NCI-H460 (cell line): ENCODE measurements at places on chromosomes 6 and 20.

DNA sequence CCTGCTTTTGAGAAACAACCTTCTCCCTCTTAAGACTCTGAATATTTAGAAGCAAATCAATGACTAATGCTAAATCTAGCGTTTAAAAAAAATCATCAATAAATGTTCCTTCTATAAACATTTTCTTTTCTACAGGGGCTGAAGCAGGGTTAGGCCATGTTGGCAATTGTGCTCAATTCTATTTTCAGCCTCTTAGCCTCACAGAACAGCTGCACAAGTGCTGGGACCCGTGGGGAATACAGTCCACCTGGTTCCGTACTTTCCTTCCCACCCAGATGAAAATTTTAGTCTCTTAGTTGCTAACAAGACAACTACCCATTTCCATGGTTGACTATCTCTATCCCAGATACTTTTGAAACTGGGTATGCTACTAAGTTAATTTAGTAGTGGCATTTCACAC lies 138.6 kb downstream of the RPS12 start:
- DNase-seq, result no peak

GRCh38 chr20:16352751-16353416 lies 220.4 kb downstream of the KIF16B start:
- no peak for DNase-seq

- DNase-seq, result no peak
Measured at GRCh38 chr6:153525998-153526397, 394.9 kb upstream of the RGS17 start.

- DNase-seq, result no peak
Measured at GRCh38 chr6:63188828-63189227, 22.4 kb upstream of the FKBP1C start.

GRCh38 chr20:37657924-37658804 lies 35.7 kb upstream of the CTNNBL1 start:
- DNase-seq, result no peak

GRCh38 chr6:18211338-18211737 lies 53.0 kb downstream of the DEK start:
- no peak for DNase-seq

DNA sequence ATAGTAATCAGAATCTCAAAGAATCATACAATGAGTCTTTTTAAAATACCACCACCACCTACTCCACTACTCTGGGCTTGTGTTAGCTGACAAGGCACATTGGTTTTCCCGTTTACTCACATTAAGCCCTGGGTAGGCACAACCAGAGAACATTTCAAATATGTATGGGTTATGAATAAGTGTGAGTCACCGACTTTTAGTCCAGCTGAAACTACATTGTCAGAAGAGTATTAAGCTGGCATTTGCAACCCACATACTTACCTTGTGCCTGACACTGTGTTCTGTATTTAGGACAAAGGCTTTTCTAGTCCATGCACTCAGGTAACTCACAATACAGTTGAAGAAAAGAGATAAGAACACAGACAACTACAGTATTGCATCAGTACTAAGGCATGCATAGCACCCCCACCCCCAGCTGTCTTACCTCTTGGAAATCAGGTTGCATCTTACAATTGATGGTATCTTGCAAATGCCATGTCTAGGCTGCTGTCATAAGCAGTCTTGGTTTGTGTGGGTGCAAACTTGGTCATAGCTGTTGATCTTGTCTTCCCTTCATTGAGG lies 40.3 kb upstream of the AHI1 start:
- DNase-seq, result peak; percentile 46

- DNase-seq, result no peak
Measured at GRCh38 chr6:156809034-156809433, 31.9 kb downstream of the ARID1B start.

- no peak for DNase-seq
Measured at GRCh38 chr20:46057856-46058598, 29.0 kb downstream of the SLC12A5 start.

- no peak for DNase-seq
Measured at GRCh38 chr20:47775841-47776240, 9.4 kb downstream of the SULF2 start.

GRCh38 chr6:11770546-11771466 lies 7.8 kb downstream of the ADTRP start:
- peak; percentile 82 for DNase-seq

- DNase-seq, result no peak
Measured at GRCh38 chr6:104459543-104459942, 400.2 kb downstream of the HACE1 start.

GRCh38 chr6:17470202-17470937 lies 77.0 kb downstream of the CAP2 start:
- no peak for DNase-seq

DNA sequence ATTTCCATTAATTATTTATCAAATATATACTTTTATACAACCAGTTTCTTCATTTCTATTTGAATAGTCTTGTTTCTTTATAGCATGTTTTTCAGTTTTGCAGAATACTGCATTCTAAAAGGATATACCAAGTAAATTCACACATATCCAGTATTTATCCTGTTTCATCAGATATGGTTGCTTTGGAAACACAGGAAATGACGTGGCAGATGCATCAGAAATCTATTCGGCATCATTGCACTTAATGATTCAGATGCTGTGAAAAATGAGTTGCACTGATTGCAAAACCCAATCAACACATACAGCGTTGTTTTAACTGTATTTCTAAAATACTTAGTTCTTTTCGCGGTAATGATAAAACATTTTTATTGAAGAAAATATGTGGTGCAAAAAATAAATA lies 594.9 kb downstream of the CDH26 start:
- DNase-seq, result peak; percentile 1

DNA sequence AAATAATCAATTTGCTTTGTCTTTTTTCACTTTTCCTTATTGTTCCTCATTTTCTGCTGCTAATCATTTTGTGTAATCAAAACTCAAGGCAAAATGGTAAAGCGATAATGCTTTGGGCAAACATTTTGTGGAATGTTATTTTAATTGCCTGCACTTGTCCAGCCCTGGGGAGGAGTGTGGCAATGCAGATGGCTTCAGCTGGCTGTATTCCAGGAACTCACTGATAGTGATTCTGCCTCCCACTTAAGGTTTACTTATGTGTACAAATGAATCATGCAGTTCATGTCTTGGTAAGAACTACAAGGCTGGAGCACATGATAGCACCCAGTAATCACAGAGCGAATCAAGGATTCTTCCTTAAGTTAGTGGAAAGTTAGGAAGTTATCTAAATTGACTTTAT lies 107.8 kb downstream of the COL19A1 start:
- DNase-seq, result no peak

DNA sequence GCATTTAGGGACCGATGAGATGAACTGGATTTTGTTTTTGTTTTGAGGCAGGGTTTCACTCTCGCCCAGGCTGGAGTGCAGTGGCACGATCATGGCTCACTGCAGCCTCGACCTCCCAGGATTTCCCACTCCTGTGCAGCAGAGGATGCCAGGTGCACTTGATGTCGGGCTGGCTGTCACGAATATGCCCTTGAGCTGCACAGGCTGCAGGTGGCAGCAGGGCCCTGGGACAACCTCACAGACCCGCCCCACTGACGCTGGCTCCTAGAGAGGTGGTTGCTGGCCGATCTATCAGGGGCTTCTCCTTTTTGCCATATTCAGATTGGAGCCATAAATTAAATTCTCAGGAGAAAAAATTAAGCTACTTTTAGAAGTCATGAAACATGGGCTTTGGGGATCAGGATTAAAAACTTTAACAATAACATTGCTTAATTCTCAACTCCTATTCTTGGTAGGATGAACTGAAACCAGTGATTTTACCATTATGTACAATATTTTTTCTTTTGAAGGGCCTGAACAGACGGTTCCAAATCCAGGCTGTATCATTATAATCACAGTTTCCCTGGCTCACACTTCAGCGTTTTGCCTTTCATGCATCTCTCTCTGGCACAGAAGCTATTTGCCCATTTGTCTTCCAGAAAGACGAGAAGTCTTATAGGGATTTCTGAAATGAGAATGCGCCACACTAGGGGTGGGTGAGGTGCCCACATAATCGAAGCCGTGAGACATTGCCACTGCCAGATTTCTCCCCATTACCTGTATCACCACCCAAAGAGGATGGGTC lies 32.4 kb downstream of the NQO2 start:
- no peak for DNase-seq

GRCh38 chr6:31737991-31738979 lies 1.5 kb upstream of the MSH5 start:
- no peak for DNase-seq

- no peak for DNase-seq
Measured at GRCh38 chr20:8749986-8750385, 318.9 kb upstream of the PLCB4 start.

DNA sequence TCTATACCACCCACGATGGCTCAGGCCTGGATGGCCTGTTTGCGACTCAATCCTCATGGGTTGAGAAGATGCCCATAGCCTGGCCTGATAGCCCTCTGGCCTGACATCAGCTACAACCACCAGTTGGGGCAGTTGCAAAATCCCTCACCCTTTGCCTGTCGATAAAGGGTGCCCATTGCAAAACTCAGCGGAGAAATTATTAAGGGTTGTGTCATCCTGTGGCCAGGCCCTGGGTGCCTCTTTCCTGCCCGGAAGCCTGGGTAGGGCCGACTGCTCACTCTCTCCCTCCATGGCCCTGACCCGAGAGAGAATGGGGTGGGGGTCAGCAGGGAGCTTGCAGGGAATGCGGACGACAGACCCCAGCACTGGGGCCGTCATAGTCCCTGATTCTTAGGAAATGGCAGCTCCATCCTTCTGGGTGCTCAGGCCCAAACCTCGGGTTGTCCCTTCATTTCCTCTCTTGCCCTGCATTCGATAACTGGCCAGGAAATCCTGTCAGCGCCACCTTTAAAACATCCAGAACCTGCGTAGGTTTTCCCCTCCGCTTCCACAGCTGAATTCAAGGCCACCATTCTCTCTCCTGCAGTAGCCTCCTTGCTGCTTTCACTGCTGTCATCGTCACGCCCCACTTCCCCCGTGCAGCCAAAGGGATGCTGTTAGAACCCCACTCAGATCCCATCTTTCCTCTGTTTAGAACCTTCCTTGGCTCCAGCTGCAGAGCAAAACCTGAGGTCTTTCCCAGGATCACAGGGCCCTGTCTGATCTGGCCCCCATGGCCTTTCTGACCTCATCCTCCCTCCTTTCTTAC lies 31.1 kb downstream of the CEBPB start:
- no peak for DNase-seq

- DNase-seq, result no peak
Measured at GRCh38 chr20:32649697-32650400, 23.9 kb downstream of the C20orf203 start.

DNA sequence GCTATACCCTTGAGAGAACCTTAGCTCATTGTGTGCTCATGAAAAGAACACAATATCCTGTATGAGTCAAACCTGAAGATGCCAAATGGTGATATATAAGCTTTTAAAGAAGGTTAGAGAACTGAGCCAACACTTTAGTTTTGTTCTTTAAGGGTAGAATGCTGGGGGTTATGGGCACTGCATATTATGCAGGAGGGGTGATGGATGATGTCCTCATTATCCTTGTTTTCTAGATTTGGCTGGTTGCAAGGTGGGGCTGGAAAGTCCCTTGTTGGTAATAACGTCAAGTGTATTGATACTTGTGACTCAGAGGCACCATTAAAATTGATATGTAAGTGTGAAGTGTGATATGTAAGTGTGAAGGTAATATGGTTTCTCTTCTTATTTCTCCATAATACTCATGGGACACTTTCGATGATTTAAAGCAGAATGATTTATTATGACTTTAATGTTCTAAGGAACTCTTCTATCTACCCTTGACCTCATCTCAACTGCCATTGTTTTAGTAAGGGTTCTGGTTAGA lies 113.7 kb upstream of the DTNBP1 start:
- DNase-seq, result peak; percentile 43

- DNase-seq, result peak; percentile 81
Measured at GRCh38 chr6:27672113-27672799, 199.4 kb upstream of the ZNF184 start.

GRCh38 chr20:24406251-24406650 lies 63.2 kb upstream of the SYNDIG1 start:
- DNase-seq, result no peak

DNA sequence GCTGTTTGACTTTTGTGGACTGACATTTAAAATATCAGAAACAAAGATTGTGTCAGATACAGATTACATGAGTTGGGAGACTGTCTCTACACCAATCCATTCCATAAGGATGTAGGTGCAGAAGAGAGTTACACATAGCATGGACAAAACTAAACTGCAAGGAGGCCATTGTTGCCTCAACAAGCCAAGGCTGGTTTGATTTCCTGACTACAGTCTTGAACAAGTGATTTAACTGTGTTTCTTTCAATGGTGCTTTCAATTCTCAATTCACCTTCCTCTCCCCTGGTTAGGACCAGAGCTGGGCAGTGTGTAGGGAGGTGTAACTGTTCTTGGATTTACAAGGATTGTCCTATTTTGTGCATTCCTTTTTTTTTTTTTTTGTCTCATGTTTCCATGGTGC lies 82.2 kb downstream of the AGPAT4 start:
- no peak for DNase-seq

- no peak for DNase-seq
Measured at GRCh38 chr20:13183005-13183404, 38.1 kb upstream of the ISM1 start.

DNA sequence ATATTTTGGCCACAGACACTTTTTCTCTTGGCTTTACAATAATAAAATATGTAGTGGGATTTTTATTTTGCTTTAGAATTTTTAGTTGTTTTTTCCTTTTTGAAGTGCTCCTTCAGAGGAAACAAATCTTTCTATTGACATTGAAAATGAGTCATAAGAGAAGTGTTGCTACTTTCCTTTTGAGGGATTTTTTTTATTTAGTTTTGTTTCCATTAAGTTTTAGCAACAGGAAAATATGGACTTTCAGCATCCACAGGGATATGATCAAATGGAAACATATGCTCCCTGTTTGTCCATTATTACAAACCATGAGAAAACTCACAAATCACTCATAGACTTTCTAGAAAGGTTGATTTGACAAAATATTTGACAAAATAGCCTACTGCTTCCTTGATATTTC lies 65.3 kb upstream of the BMP2 start:
- DNase-seq, result no peak
